ENCODE measurements at places on chromosomes 5 and 9.

DNA sequence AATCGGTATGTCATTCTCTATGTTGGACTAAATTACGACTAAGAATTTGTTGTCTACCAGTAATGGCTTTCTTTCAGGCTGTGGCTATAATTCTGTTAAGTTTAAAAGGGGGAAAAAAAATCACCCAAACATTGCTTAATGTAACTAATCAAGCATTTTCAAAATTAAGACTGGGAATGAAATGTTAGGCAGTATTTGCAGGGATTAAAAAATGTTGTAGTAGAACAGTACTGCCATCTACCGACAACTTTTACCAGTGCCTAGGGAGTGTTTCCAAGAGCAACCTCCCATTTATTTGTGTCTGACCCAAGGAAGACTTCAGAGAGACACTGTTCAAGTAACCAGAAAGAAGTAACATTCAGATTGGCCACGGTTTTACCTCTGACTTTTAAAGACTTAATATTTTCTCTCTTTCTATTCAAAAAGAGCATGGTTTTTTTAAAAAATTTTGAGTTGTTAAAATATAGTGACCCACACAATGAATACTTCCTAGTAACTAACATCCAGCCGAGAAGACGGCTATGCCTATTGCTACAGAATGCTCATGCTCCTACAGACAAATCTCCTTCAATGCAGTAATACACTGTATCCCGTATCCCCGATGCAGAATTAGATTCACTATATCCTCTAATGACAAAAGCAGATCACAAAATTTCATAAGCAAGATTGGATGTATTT, 92.4 kb downstream of the ARL15 start:
- H3K27me3 ChIP-seq, result no peaks in the 10 kb centered on the region
- H3K36me3 ChIP-seq, result no peaks in the 10 kb centered on the region
- DNase-seq, result peak; percentile 75

GRCh38 chr5:59917121-59917520, 23.6 kb upstream of the PDE4D start:
- no peak overlapping the region for H3K27ac ChIP-seq
- no peak for DNase-seq
- no peaks in the 10 kb centered on the region for H3K36me3 ChIP-seq
- H3K4me1 ChIP-seq, result no peaks in the 10 kb centered on the region
- H3K4me3 ChIP-seq, result no peak overlapping the region
- H3K27me3 ChIP-seq, result no peaks in the 10 kb centered on the region

- H3K4me1 ChIP-seq, result no peaks in the 10 kb centered on the region
- no peak overlapping the region for H3K4me3 ChIP-seq
- no peak overlapping the region for H3K27ac ChIP-seq
- DNase-seq, result no peak
- no peaks in the 10 kb centered on the region for H3K36me3 ChIP-seq
- no peaks in the 10 kb centered on the region for H3K27me3 ChIP-seq
These were observed 38.8 kb upstream of the SEMA6A start for GRCh38 chr5:116613445-116613844.

- no peaks in the 10 kb centered on the region for H3K27me3 ChIP-seq
- DNase-seq, result no peak
- no peak overlapping the region for H3K27ac ChIP-seq
- no peaks in the 10 kb centered on the region for H3K36me3 ChIP-seq
These were observed 265.0 kb downstream of the MARCHF11 start for GRCh38 chr5:15914638-15915037.

DNA sequence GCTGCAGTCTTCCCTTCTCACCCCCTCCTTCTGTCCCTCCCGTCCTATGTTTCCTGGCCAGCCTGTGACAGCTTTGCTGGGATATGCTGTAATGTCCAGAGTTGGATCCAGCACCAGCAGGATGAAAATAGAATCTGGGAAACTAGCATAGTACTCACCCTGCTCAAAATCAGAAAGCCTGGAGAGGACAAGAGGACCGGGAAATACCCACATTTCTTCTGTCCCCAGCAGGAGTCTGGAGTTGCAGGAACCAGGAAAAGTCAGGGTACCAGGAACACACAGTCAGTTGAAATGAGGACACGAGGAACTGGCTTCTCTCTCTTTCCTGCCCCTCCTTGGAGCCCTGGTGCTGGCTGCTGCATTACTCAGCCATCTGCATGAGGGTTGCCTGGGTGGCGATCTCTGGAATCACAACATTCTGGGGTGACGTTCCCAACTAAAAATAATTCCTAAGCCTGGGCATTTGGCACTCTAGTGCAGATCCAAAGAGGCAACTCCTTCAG, 59.6 kb upstream of the NFIL3 start:
- no peak overlapping the region for H3K4me3 ChIP-seq
- no peak overlapping the region for H3K27ac ChIP-seq
- DNase-seq, result no peak
- H3K27me3 ChIP-seq, result no peaks in the 10 kb centered on the region
- H3K36me3 ChIP-seq, result no peaks in the 10 kb centered on the region

DNA sequence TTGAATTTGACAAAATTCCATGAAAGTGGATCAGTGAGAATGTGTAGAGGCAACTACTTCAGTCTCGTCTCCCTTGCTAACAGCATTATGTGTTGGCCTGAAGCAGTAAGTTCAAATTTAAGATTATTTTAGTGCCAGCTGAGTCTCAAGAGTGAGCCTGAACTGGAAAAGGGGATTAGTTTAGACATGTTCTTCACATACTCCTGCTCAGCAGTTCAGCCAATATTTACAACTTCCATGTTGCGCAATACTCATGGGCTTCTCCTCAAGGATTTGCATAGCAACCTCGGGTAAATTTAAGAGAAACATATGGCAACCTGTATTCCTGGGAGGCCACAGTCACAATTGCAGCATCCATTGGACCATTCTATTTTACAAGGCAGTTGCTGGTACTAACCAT, 553.8 kb downstream of the PTPRD start:
- H3K27me3 ChIP-seq, result no peaks in the 10 kb centered on the region

GRCh38 chr9:132982458-132982857, 4.0 kb downstream of the GFI1B start:
- no peaks in the 10 kb centered on the region for H3K36me3 ChIP-seq
- peak overlapping the region; percentile 17 for H3K27ac ChIP-seq
- H3K4me1 ChIP-seq, result peaks cover 17% of the 10 kb centered on the region
- DNase-seq, result no peak

DNA sequence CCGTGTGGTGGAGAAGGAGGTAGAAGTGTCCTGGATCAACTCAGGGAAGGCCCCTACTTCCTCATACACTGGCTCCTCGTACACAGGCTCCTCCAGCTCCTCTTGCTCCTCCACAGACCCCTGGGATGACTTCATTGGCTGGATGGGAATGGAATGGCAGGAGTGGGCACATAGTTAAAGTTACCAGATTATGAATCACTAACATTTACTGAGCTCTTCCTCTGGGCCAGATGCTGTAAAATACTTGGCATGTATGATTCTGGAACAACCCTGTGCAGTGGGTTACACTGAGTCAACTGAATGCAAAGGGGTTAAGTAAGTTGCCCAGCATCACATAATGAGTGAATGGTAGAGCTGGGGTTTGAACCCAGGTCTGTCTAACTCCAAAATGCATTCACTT, 3.1 kb upstream of the FCHSD1 start:
- H3K27me3 ChIP-seq, result no peaks in the 10 kb centered on the region
- no peak overlapping the region for H3K4me3 ChIP-seq
- no peak for DNase-seq
- no peaks in the 10 kb centered on the region for H3K36me3 ChIP-seq
- H3K4me1 ChIP-seq, result peaks cover 5% of the 10 kb centered on the region

DNA sequence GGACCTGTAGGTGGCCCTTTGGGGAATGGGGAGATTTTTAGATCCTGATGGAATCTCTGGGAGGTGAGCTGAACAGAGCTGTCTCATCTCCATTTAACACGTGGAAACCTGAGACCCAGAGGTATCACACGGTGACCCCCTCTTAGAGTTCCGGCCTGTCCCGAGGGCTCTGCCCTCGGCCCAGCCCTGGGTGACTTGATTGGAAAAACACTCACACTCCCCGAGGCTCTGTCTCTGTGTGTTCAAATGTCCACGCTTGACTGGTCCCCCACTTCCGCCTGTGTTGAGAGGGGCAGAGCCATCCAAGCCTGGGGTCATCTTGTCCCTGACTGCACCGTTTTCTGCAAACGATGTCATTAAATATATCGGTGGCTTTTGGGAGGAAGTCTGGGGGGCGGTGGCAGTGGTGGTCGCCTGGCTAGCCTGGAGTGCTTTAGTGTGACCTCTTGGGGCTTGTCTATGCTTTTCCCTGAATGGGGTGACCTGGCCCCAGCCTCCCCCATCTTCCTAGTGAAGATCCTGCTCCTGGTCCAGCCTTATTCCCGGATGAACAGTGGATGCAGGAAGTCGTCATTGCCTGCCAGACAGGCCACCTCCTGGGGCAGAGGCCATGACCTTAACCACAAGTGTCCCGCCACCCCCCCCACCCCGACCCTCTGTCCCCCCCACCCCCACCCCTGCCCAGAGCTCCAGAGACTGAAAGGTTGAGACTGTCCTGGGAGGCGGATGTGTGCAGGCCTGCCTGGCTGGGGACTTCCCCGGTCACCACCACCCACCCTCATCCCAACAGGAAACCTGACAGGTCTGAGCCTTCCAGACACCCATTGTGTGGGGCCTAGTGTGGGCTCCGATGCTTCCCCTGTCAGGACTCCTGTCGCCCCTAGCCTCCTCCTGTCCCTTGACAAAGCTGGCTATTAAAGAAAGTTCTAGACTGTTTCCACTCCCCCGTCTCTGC, 5.3 kb upstream of the DAB2IP start:
- H3K27me3 ChIP-seq, result no peaks in the 10 kb centered on the region
- H3K36me3 ChIP-seq, result no peaks in the 10 kb centered on the region

DNA sequence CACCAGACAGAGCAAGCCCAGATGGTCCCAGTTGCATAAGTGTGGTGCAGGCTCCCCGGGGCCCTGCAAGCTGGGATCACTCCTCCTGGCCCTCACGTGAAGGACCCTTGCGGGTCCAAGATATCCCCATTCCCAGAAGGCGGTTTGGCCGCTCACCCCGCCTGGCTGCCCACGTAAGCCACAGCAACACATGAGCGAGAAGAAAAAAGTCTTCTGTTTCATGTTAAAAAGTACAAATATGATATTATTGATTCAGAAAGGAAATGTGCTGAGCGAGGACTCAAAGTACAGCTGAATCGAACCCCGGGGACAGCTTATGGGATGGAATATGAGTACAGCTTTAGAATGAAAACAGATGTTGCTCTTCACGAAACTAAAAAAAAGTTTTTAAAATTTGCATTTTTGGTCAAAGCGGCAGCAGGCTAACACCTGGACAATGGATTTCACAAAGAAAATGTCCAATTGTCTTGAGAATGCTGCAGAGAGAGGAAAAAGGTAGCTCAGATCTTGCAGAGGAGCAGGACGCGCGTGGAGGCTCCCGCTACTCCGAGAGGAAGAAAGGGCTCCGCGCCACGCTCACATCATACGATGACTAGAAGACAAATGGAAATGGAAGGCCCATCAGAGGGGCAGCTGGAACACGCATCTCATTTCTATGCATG, 427.6 kb downstream of the IRX1 start:
- no peak overlapping the region for H3K27ac ChIP-seq
- H3K36me3 ChIP-seq, result no peaks in the 10 kb centered on the region
- H3K4me1 ChIP-seq, result no peaks in the 10 kb centered on the region
- DNase-seq, result no peak

- no peak overlapping the region for H3K27ac ChIP-seq
- no peaks in the 10 kb centered on the region for H3K27me3 ChIP-seq
- DNase-seq, result no peak
- no peaks in the 10 kb centered on the region for H3K4me1 ChIP-seq
These were observed 395.2 kb upstream of the KIF2A start for GRCh38 chr5:61910771-61911170.

DNA sequence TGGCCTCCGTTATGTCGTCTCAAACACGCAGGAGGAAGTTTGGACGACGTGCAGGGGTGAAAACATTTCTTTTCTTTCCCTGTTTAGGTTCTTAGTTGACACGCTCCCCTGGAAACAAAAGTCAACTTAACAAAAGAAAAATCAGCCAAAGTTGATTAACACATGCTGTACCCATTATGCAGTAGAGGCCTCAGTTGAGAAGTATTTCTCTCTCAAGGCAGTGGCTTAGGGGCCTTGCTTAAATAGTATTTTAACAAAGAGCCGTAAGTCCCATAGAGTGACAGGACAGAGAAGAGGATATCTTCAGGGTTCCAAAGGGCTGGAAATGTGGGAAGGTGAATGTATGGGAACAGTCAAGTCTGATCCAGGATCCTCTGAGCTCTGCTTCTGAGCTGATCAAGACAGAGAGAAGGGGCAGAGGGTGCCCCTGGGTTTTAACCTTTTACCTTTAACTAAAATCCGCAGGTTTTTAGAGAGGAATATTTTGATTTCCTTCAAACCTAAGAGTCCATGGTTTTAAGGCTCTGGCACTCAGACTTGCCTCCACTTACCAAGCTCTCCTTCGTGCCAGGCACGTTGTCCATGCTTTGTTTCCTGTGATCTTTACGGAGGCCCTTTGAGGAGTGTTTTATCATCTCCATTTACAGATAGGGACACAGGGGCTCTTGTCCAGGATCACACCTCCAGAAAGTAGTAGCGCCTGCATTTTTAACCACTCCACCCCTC, 629 bp upstream of the CD74 start:
- H3K36me3 ChIP-seq, result no peaks in the 10 kb centered on the region
- no peaks in the 10 kb centered on the region for H3K27me3 ChIP-seq
- H3K27ac ChIP-seq, result peak overlapping the region; percentile 80
- H3K4me1 ChIP-seq, result peaks cover 5% of the 10 kb centered on the region
- peak; percentile 3 for DNase-seq

GRCh38 chr9:101440714-101441230, 5.2 kb upstream of the ALDOB start:
- no peaks in the 10 kb centered on the region for H3K27me3 ChIP-seq
- H3K36me3 ChIP-seq, result no peaks in the 10 kb centered on the region
- peak; percentile 37 for DNase-seq
- no peak overlapping the region for H3K4me3 ChIP-seq
- H3K27ac ChIP-seq, result peak overlapping the region; percentile 87

DNA sequence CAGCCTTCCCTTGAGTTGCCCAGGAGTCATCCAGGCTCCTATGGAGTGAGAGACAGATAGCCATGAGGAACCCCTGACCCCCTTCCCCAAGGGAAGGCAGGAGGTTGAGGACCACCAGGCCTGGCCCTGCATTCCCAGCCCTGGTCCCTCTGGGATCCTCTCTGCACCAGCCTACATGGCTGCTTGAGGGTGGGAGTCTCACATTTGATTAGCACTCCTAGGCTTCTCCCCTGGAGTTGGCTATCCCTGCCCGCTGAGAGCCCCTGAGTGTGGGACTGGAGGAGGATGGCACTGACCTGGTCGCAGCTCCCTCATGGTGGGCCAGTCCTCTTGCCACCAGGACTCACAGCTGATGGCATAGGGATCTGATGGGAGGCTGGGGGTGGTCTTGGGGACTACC, 46.7 kb downstream of the SAR1B start:
- no peak overlapping the region for H3K4me3 ChIP-seq
- no peak for DNase-seq
- no peaks in the 10 kb centered on the region for H3K4me1 ChIP-seq
- no peak overlapping the region for H3K27ac ChIP-seq

DNA sequence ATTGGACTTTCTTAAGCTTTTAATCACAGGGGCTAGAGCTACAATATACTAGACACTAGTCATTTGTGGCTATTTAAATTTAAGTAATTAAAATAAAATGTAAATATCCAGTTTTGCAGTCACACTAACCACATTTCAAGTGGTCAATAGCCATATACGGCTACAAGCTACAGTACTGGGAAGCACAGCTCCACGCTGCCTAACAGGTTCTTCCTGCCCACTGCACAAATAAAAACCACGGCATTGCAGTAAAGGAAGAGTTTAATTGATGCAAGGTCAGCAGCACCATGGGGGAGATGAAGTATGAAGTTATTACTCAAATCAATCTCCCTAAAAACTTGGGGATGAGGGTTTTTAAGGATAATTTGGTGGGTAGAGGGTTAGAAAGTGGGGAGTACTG, 134.1 kb downstream of the LURAP1L start:
- no peaks in the 10 kb centered on the region for H3K36me3 ChIP-seq
- no peaks in the 10 kb centered on the region for H3K4me1 ChIP-seq
- no peak for DNase-seq

- H3K36me3 ChIP-seq, result no peaks in the 10 kb centered on the region
- no peak overlapping the region for H3K27ac ChIP-seq
- H3K4me3 ChIP-seq, result no peak overlapping the region
These were observed 24.1 kb upstream of the WNK2 start for GRCh38 chr9:93159601-93160471.
